ENCODE measurements at places on chromosomes 2 and 18. TPM values are rescaled to one million over a fixed set of nuclear protein-coding genes. Genes with fewer than 3 reads are reported as not detected.

Gene RAMP1
- 1.7 TPM for total RNA-seq

Gene SP3
- 89.8 TPM for total RNA-seq

Gene TRIM43B
- not detected for total RNA-seq

Gene ITGB1BP1
- total RNA-seq: 70.1 TPM

GRCh38 chr2:3617198-3617890 lies 22.4 kb downstream of the COLEC11 start:
- DNase-seq: peak; percentile 23

Gene FOXD4L1
- total RNA-seq: not detected

DNA sequence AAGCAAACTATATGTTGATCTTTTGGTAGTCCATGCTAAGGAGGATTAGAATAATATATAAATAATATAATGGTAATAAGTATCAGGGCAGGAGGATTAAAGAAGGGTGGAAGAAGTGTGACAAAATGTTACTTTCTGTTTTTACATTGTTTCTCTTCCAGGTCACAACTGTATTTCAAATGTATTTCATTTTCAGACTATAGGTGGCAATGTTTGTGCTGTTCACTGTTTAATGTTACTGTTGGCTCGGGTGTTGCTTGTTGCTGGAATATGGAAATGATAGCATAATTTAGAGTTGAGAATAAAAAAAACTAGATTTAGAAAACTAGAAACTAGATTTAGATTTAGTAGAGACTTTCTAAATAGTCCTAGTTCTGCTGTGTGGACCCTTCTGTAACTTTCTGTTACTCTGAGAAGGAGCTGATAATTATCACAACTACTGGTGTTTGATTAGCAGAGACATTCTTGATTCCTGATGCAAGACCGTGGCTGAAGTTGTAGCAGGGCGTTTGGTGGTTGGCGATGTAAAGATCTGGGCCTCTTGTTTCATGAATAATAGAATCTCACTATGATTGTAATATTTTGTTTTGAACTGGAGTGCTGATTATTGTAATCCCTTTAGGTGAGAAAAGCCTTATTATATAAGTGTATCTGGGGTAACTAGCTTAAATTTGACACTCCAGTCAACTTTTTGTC lies 7.9 kb downstream of the NEDD4L start:
- DNase-seq: no peak

DNA sequence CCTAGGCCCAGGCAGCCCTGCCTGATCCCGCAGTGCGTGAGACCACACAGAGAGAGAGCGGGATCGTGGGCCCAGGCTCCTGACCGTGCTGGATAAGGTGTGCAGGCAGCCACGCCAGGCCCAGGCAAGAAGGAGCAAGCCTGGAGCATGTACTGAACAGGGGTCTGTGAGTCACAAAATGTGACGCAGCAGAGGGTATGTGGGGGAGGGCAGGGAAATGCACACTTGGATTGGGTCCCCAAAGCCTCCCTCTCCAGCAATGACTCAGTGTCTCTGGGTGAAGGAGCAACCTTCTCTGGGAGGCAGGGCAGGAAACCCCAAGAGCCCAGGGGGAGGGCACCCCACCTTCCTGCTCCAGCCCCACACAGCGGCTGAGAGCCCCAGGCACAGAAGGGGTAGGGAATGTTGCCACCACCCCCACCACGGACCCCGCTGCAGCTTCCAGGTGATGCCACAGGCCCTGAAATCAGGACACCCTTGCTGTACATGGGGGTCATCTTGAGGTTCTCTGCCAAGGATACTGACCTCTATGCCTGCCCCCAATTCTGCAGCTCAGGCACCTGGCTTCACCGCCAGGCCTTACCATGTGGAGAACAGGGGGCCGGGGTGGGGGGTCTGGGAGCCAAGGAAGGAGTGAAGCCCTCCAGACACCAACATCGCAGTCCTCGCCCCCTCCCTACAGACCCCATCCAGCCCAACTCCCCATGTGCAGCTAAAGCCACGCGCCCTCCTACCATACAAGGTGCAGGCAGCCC lies 1.3 kb upstream of the GPC1 start:
- DNase-seq: peak; percentile 92

All from SJSA1 (cell line).